ENCODE measurements at places on chromosomes 13 and 19.

- no peak for DNase-seq
Measured at GRCh38 chr19:49414256-49414655, 9.0 kb downstream of the PTH2 start.

DNA sequence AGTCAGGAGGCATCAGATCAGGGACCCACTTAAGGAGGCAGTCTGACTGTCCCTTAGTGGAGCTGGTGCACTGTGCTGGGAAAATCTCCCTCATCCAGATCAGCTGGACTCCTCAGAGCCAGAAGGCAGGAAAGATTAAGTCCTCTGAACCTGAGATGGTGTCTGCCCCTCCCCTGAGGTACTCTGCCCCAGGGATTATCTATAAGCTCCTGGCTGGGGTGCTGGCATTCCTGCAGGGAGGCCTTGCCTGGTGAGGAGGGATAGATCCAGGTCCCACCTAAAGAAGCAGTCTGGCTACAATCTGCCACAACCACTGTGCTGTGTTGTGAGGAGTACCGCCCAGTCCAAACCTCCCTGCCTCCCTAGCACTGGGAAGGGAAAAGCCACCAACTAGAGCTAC, 81.2 kb downstream of the NHLRC3 start:
- no peak for DNase-seq

DNA sequence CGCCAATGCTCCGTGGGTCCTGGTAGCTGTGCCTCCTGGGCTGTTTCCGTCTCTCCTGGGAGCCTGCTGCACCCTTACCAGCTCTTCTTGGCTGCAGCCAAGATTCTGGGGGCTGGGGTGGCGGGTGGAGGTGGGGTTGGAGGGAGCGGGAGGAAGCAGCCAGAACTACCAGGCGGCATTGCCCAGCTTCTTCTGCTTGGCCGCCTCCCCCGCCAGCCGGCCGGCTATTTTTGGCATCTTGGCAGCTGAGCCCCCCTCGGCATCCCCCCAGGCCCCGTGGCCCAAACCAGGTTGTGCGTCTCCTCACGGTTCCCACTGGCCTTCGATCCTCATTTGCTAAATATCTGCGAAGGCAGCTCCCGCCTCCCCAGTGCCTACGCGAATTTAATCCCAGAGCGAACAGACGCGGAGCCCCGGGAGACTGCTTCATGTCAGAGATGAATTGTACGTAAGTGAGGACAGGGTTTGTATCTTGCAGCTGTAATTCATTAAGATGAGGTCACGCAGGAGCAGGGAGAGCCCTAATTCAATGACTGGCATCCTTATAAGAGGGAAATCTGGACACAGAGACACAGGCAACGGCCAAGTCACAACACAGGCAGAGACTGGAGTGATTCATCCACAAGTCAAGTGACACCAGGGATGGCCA, 12.8 kb upstream of the PEAK3 start:
- DNase-seq, result no peak

GRCh38 chr19:929203-929890, 3.5 kb downstream of the ARID3A start:
- DNase-seq, result no peak

DNA sequence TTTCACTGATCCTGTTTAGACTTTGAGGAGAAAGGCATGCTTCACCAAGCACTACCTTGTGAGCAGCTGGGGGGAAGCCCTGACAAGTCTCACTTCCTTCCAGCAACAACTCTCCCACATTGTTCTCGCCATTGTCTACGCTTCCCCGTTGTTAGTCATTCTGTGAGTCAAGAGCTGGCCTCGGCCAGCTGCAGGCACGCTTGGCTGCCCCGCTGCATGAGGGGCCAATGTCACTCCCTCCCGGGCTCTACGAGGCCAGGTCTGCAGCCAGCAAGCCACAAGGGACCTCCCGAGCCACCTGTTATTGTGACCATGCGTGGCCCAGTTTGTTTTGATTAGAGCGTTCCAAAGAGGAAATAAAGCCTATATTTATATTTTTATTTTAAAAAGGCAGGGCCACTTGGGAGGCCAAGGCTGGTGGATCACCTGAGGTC, 220.9 kb downstream of the FOXO1 start:
- peak; percentile 97 for DNase-seq

GRCh38 chr13:84399320-84400085, 517.2 kb upstream of the SLITRK1 start:
- no peak for DNase-seq

- DNase-seq, result no peak
Measured at GRCh38 chr19:33402421-33403220, 29.1 kb downstream of the CEBPG start.

DNA sequence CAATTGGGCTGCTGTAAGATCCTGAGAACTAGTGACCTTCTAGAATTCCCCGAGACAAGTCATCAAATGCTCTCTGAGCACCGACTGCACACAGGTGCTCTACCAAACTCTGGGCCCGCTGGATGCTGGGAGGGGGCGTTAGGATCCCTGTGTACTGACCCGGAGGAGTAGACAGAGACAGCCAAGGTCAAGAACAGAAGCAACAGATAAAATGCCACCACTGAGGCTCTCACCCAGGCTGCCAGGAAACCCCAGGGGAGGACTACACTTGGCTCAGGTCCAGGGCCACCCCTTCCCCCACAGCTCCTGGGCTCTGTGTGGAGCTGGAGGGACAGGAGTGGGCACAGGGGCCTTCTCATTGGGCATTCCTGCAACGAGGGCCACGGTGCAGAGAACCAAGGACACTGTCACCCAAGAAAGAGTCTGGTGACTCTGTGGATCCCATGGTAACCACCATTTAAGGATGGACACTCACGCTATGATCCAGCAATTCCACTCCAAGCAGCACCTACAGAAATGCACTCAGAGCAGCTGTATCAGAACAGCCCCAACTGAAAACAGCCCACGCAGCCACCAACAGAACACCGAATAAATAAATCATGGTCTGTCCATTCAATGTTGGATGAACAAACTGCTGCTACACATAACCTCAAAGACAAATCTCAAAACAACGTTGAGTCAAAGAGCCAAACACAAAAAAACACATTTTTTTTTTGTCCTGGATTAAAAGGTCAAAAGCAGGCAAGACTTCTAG, 16.8 kb upstream of the SLC35E1 start:
- no peak for DNase-seq

DNA sequence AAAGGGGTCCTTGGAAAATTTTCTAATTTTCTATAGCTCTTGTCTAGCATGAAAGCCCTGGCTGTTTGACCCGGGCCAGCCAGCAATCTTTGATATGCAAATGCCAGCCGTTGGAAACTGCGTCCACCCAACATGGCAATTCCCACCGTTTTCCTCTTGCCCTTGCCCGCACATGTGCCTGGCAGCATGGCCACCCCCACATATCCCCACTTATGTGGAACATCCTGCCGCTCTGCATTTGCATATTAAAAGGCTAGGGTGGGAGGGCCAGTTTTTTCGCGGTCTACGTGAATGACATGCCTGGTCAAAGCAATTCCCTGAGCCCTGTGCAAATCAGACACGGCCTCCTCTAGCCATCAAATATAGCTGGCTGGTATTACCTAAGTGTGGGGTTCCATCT, 110.3 kb upstream of the TDRD3 start:
- no peak for DNase-seq

DNA sequence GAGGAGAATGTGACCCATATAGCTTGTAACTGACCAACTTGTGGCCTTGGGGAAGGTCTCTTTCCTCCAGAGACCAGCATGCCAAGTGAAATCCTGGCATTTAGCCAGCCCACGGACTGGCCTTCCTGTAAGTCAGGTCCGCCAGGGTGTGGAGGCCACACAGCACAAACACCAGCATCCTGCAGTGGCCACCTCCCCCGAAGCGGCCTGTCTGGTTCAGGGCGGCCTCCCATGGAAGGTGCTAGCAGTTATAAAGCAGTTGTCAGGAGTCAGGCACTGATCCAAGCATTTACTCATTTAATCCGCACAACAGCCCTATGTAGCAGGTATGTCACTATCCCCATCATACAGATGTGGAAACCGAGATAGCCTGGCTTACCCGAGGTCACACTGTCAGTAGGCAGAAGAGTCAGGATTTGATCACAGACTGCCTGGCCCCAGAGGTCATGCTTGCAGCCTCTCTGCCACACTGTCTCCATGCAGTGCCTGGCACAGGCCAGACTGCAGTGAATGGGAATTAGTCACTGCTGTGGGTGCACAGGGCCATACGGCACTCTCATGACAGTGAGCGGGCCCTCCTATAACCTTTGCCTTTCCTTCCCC, 36.7 kb downstream of the CAPN12 start:
- no peak for DNase-seq

DNA sequence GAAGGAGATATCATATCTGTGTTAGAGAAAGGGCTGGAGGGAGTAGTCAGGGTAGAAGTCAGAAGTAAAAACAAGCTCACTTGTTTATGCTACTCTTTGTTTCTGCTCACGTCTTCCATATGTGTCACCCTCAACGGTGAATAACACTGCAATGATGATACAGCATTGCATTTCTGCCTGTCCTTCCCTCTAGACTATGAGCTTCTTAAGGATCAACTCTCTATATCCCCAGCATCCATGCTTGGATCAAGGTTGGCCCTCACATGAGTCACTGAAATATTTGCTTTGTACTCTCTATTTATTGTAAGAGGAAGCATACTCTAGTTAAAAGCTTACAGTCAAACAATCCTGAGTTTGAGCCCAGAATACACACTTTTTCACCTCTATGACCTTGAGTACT, 406.0 kb downstream of the RFC3 start:
- DNase-seq, result no peak

GRCh38 chr19:39106194-39106593, 19.4 kb upstream of the PAK4 start:
- no peak for DNase-seq

DNA sequence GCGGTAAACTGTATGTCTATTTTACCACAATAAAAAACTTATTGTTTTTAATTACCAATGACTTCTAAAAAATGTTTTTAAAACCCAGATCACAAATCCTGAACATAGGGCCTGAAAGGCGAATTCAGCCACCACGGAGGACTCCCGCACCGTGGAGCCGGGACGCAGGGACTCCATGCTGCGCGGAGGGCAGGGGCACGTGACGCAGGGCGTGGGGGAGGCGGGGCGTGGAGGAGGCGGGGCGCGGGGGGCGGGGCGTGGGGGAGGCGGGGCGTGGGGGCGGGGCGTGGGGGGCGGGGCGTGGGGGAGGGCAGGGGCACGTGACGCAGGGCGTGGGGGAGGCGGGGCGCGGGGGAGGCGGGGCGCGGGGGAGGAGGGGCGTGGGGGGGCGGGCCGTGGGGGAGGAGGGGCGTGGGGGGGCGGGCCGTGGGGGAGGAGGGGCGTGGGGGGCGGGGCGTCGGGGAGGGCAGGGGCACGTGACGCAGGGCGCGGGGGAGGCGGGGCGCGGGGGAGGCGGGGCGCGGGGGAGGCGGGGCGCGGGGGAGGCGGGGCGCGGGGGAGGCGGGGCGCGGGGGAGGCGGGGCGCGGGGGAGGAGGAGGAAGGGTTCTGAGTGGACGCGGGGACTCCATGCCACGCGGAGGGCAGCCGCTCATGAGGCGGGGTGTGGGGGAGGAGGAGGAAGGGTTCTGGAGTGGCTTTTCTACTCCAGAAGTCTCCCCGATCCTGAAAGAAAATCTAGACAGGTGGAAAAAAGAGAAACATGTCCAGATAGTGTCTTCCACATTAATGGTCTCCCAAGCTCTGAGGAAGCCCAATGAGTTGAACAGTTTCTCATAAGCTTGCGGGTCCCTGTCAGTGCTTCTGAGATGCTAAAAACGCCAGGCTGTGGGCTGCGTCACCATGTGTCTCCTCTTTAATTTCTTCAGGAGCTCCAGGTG, 4.4 kb upstream of the PROZ start:
- DNase-seq, result no peak

DNA sequence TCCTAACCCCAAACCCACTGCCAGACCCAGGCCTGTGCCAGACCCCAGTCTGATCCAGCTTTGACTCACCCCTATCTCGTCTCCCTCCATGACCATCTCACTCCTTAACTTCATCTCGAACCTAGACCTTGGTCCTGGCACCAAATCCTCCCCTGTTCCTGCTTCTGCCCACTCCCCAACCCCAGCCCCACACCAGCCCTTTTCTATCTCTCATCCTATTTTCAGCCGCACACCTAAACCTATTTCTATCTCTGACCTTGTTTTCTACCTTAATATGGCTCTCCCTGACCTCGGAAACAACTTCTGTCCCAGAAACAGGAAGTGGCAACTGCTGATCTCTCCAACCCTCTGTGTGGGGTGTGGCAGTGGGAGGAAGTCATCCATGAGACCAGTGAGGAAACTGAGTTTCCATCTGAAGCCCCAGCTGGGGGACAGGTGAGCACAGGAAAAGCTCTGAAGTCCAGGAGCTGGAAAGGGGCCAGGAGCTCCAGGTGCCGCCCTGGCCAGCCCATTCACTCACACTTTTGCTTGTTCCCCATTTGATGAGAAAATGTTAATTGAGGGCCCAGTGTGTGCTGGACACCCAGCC, 13.7 kb downstream of the PTH2 start:
- DNase-seq, result no peak

- DNase-seq, result no peak
Measured at GRCh38 chr13:36921631-36922301, 1.7 kb upstream of the SMAD9 start.

DNA sequence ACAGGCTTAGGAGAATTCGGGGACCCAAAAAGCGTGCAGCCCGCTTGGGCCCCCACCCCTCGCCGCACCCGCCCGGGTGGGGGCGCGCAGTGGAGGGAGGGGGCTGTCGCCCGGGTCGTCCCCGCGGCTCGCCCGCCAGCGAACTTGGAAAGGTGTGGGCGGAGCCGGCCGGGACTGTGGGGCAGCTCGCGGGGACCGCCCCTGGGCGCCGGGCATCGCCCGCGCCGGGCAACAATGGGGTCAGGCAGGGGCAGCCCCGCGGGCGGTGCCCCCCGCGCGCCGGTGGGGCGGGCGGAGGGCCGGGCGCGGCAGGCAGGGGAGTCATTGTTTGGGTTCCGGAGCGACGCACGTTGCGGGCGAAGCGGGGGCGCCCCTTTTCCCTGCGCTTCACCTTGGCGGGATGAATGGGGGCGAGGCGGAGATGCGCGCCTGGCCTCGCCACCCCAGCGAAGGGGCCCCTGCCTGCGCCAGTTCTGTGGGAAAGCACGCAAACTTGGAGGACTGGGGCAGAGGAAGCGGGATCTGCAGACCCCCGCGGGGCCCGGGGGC, 647 bp upstream of the KLF12 start:
- no peak for DNase-seq

GRCh38 chr19:15259907-15260306, 27.7 kb upstream of the EPHX3 start:
- DNase-seq, result no peak

DNA sequence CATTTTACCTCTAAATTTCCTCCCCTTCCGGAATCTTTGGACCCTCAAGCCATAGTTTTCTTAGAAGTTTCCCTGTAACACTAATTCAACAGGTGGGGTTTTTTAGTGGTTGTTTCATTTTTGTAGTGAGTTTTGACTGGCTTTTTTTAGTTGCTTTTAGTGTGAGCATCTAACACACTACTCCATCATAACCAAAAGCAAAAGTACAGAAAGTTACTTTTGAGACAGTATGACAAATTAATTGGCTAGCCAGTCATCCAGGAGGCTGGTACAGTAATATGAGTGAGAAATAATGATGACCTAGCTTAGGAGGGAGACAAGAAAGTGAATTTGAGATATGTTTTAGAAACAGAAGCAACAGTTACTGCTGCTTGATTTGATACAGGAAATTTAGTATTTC, 71.5 kb downstream of the DNAJC15 start:
- no peak for DNase-seq
